CD14-positive monocyte (primary cell): ENCODE measurements at places on chromosomes 4 and X. TPM values are rescaled to one million over a fixed set of nuclear protein-coding genes. Genes with fewer than 3 reads are reported as not detected.
A peak's percentile ranks its signal among the peaks of the same experiment; 100 is the strongest.

Gene RBM47
- polyA plus RNA-seq, result 92.8 TPM

Gene SPANXN3
- polyA plus RNA-seq, result not detected

Gene LRIT3
- not detected for polyA plus RNA-seq

Gene DNAAF6
- not detected in 2 replicates for polyA plus RNA-seq

Gene UTP3
- polyA plus RNA-seq, result 10.8 TPM

Gene OTC
- not detected for polyA plus RNA-seq

GRCh38 chr4:73315091-73315490, 56.5 kb upstream of the ANKRD17 start:
- DNase-seq, result peak; percentile 24

GRCh38 chr4:182143086-182143821, 99.9 kb upstream of the TENM3 start:
- DNase-seq, result no peak

GRCh38 chrX:8604131-8604530, 127.8 kb downstream of the ANOS1 start:
- no peak for DNase-seq

DNA sequence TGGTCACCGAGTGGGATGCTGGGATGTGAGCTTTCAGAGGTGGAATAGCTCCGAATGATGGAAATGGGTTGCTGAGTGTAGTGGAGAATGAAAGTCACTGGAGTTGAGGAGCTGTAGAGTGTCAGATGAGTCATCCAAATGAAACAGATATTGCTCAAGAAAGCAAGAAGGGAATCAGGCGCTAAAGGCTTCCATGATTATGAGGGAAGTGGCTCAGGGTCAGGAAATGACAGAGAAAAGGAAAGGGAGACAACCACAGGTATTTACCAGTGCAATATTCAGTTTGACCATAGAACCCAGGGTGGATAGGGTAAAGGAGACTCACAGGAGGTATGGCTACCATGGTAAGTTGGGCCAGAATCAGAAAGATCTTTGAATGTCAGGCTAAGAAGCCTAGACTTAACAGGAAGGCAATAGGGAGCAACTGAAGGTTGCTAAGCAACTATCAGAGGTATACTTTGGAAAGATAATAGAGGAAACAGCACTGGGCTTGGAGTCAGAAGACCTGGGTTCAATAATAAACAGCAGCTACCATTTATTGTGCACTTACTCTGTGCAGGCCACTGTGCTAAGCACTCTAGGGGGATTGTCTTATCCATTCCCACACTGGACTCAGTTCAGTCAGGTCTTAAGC, 11.7 kb downstream of the LAS1L start:
- no peak for DNase-seq

GRCh38 chr4:24743206-24743605, 52.2 kb upstream of the SOD3 start:
- no peak for DNase-seq

GRCh38 chr4:16717266-16717970, 181.0 kb downstream of the LDB2 start:
- DNase-seq, result no peak

- no peak for DNase-seq
These were observed 5.5 kb downstream of the MED14 start for GRCh38 chrX:40729598-40730584.

DNA sequence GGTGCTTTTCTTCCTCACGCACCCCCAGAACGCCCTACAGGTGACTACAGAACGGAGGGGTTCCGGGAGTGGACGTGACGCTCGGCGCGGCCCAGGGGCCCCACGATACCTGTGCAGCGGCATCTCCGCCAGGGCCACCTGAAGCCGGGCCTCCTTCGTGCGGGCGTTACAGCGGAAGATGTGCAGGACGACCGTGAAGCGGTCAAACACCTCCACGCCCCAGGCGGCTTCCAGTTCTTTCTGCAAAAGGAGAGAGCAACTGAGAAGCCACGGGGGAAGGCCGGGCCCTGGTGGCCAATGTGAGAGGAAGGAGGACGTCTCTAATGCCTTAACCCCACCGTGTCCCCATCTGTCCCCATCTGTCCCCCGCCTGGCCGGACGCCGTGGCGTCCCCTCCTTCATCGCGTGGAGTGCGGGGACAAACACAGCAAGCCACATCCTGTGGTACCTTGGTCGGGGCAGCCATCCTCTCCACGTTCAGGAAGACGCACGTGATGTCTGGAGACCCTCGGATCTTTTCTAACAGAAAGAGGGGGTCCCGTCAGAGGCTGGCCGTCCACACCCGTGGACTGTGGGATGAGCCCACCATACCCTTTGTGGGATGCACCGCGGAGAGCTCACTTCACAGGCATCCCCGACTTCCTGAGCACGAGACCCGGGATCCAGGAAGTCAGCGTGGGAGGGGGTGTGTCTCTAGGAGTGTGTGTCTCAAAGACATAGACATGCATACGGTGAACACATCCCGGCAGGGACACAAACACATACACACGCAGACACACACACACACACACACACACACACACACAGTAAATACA, 3.6 kb downstream of the GTPBP6 start:
- no peak for DNase-seq

GRCh38 chr4:170853422-170854021, 763.8 kb upstream of the AADAT start:
- DNase-seq, result no peak
